ENCODE measurements at places on chromosomes 6 and 20. TPM values are rescaled to one million over a fixed set of nuclear protein-coding genes. Genes with fewer than 3 reads are reported as not detected.

Gene FGD2
- not detected for total RNA-seq

Gene NINL
- 9.5 TPM for total RNA-seq

Gene HSPA12B
- not detected for total RNA-seq

Gene BPIFB1
- total RNA-seq, result not detected

Gene MATN4
- total RNA-seq, result not detected

Gene UST
- 47.7 TPM for total RNA-seq

Gene DEFB132
- total RNA-seq, result not detected

Gene ZSCAN23
- total RNA-seq, result 7.4 TPM

Gene SPTLC3
- 4.0 TPM for total RNA-seq

Gene CALHM6
- 2.1 TPM for total RNA-seq

Gene RIPPLY2
- total RNA-seq, result not detected

Gene KIAA0408
- total RNA-seq, result 1.5 TPM

Gene MEI4
- not detected for total RNA-seq

Gene NKAPL
- 1.9 TPM for total RNA-seq
